Thoracic aorta (tissue), 2 donors: ENCODE measurements at places on chromosomes 13 and 19.

DNA sequence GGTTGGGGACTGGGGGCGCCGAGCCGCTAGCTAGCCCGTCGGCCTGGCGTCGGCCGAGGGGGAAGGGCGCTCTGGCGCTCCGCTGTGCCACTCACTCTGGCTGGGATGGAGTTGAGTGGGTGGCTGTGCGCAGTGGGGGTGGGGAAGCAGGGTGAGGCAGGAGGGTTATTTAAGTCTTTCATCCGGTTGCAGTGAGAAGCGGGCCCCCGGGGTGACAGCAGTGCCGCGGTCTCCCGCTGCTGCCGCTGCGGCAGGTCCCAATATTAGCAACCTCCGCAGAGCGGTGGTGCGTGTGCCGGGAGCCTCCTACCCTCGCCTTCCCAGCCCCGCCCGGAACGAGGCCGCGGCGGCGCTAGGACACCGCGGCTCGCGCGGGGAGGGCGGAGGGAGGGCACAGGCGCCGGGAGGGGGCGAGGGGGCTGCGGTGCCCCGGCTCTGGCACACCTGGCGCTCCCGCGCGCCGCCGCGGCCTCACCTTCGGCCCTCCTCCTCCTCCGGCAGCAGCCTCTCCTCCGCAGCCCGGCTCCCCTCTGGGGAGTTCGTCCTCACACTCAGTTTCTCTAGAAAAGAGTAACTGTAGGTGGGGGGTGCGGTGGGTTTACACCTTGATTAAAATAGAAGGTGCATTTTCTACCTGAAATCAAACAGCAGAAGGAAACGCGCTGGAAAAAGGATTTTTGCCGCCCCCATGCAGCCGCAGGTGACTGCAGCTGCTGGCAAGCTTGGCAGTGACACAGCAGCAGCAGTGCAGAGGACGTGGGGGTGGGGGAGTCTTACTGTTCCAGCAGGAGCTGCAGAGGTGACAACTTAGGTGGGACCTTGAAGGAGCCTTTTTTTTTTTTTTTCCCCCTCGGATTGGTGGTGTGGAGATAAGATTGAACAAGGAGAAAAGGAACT lies 4.5 kb downstream of the FGF9 start:
- no peak for DNase-seq

GRCh38 chr13:75861786-75862185 lies 225.7 kb downstream of the LMO7 start:
- DNase-seq: no peak

DNA sequence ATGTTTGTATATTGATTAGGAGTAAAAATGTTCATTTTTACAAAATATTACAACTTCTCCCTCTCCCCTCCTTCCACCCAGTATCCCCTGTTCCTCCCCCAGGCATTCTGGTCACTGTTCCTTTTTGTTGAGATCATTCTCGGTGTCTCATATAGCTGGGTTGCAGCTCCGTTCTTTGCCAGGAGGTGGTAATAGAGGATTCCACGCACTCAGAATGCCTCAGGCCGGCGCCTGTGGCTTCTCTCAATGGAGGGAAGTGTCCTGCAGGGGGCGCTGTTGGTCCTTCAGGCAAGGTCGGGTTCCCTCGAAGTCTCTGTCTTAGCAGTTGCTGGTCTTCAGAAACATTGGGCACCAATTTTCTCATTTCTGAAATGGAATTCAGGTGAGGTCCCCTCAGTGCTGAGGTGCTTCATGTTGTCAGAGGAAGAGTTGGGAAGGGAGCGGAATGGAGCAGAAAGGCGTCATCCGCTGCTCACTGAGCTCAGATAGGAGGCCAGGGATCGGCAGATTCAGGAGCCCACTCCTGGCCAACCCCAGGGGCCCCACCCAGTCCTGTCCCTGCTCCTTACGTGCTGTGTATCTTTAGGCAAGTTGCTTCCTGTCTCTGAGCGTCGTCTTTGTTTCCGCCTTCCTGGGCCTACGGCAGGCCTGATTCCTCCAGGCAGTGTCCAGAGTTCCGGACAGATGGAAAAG lies 10.3 kb upstream of the GARIN5A start:
- DNase-seq: no peak

DNA sequence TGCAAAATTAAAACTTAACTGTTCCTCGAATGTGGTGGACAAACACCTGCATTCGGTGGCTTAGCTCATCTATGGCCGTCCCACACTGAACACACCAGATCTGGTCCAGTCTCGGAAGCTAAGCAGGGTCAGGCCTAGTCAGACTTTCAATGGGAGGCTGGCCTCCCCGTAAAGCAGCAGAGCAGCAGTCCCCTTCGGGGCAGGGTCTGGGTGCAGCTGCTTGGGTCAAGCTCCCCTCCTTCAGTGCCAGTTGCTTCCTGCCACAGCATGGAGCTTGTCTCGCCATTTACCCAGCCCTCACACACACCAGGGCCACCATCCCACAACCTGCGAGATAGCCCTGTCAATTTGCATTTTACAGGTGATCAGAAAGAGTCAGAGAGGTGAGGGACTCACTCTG lies 93.2 kb downstream of the TUBA3C start:
- no peak for DNase-seq

GRCh38 chr19:53254411-53255341 lies at the start of gene ZNF677:
Gene ZNF677 (minus strand): TSS chr19:53254873. CDS start chr19:53251550, 3,323 bp downstream.
- peak; percentile 48 for DNase-seq
